ENCODE measurements at places on chromosomes 12 and 14. TPM values are rescaled to one million over a fixed set of nuclear protein-coding genes. Genes with fewer than 3 reads are reported as not detected.

DNA sequence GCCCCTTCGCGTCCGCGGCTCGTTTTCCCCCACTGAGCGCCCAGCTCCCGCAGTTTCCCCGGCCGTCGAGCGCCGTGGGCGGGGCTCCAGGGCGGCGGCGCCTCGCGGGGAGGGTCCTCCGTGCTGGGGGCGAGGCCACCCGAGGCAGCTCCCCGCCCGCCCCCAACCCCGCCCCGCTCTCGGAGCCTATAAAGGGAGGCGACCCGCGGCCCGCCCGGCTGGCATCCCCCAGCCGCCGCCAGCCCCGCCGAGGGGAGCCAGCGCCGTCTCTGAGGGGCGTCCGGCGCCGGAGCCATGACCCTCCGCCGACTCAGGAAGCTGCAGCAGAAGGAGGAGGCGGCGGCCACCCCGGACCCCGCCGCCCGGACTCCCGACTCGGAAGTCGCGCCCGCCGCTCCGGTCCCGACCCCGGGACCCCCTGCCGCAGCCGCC, at the start of gene TAMALIN:
TAMALIN (plus strand) TSS at position 221 of the 432 bp plus-strand sequence; CDS start at position 295, 74 bp downstream.
- DNase-seq, result peak; percentile 65

GRCh38 chr12:117073611-117074010, 25.6 kb downstream of the TESC start:
- no peak for DNase-seq

DNA sequence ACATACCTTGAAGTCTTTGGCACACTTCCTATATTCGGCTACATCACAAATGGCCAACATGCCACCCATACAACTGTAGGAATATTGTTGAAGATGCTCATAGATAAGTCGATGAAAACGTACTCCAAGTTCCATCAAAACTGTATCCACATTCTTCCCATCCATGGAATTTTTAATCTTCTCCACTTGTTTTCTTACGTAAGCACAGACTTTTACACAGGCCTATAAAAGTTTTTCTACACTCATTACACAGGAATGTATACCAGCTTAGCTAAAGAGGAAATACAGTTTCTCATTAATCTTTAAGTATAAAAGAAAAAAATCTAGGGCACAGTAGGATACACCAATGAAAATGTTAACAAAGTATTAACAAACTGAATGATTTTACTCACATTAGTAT, 59.1 kb downstream of the EXOC5 start:
- no peak for DNase-seq

The SLC22A17 gene
- total RNA-seq, result 16.1 TPM

- peak; percentile 42 for DNase-seq
These were observed 1.0 kb upstream of the DUSP6 start for GRCh38 chr12:89353188-89353822.

The RAD9B gene
- not detected for total RNA-seq

DNA sequence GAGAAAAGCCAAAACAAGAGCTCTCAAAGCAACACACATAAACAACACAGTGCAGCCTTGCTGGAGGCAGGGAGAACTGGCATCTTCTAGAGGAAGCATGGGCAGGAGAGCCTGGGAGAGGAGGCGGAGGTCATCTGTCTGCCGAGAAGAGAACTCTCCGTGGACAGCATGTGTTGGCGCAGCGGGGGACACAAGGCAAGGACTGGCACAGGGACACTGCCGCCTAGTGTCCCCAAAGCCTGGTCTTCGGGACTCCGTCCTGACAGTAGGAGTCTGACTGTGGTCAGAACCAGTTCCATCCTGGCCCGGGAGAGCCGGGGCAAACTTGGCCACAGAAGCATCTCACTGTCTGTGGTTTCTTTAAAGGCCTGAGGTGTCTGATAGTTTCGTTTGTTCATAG, 47.3 kb downstream of the KCNA1 start:
- DNase-seq, result peak; percentile 40

DNA sequence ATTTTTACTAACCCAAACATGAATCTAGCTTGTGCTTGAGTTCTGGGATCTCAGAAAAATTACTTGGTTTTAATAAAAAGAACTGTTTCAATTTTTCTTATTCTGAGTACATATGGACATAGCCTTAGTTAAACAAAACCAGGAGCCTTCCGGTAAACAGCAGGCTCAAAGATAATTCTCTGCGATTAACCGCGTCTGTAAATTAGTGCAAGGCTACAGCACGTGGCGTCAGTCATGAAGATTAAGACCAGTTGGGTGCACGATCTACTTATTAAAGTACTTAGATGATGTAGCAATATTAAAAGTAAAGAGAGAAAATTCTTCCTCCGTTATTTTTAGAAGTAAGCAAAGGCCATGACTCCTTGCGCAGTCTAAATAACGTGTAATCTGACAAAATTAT, 700 bp downstream of the KCNJ8 start:
- DNase-seq, result no peak

GRCh38 chr12:6302621-6303020, 7.9 kb upstream of the PLEKHG6 start:
- DNase-seq, result no peak

GRCh38 chr14:75236901-75237419, 41.7 kb upstream of the FOS start:
- DNase-seq, result no peak

DNA sequence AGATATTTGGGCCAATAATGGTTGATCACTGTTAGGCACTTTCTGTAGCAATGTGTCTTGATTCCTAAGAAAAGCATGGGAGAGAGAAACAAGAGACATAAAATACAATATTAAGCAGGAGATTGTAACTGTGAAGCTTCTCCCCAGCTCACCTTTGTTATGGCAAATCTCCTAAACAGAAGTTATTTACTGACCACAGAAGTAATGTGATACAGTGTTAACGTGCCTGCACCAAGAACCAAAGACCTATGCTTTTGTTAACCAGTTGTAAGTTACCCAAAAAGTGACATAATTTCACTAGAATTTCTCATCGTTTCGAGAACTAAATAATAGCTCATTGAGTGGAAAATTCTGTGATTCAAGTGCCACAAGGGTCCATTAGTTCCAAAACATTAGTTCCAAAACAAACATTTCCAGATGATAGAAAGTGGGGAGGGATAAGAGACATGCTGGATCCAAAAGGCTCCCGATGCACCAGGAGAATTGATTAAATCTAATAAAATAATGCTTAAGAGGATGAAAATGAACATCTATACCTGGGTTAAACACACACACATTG, 14.3 kb downstream of the RERG start:
- DNase-seq, result no peak

DNA sequence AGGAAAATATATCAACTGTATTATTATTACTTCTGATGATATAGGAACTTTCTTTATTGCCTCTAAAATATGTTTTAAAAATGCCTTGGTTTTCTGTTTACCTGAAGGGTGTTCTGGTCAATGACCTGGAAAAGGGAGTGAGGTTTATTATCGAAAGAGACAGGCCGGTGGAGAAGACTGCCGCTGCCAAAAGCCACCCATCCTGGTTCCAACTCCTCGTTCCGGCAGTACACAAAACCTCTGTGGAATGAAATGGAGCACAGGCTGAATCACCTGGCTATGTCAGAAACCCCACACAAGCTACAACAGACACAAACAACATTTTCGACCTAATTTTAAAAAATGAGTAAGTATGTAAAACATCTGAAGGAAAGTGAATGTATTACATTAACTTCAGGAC, 73.6 kb downstream of the HECTD4 start:
- DNase-seq, result no peak

The PLEKHD1 gene
- 0.13 TPM for total RNA-seq

DNA sequence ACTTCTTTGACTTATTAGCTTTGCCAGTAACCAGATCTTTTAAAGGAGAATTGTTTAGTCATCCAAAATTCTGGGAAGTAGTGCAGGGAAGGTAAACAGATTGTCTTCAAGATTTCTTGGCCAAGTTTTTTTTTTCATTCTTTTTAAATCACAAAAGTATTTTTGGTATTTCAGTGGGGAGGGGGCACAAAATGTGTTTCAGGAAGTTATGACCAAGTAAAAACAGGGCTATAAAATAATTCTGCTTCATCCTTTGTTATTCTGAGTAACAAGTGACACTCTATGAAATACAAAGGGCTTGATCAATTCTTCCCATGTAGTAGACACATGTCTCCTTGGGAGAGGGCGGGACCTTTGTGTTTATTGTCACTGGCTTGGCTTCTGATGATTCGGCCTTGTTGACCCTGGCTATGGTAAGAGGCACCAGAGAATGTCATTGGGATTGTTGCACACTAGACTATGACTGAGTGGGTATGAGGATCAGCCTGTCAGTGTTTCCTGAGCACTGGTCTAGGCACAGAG, 55.4 kb downstream of the SUSD6 start:
- DNase-seq, result peak; percentile 68

DNA sequence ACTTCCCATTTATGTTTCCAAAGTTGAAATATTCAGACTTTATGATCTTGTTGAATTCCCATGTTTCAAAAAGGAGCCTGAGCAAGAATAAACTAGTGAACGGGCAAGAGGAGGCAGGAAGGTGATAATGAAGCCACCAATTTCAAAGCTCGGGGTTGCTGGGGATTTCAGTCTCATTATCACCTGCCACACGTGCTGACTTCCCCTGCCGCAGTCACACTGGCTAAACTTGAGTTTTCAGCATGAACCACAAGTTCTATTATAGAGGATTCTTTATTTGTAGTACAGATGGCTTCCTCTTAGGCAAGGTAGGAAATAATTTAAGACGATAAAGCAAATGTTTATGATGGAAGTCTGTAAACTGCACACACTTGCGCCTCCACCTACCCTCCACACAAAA, 18.1 kb upstream of the DIABLO start:
- no peak for DNase-seq

GRCh38 chr12:6276956-6277620, 33.4 kb upstream of the PLEKHG6 start:
- no peak for DNase-seq

DNA sequence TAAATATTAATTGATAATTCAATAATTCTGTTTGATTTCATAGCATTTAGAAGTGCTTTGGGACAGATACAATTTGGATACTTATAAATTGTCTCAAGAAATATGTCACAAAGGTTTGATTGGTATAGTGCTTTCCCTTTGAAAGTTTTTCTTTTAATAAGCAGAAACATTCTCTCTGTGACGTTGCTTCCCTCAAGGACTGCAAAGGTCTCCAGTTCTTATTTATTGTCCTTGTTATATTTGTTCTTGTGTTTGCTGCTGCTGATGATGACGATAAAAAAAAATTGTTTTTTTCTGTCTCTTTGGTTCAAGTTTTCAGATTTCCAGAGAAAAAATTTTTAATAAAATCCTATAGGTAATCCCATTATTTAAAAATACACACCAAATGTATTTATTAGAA, 176.3 kb upstream of the CLEC14A start:
- DNase-seq, result no peak

- no peak for DNase-seq
These were observed 63.9 kb upstream of the PTGR2 start for GRCh38 chr14:73787486-73788316.

The HRK gene
- 0.03 TPM for total RNA-seq

The LALBA gene
- total RNA-seq, result not detected

The TEX52 gene
- not detected for total RNA-seq

GRCh38 chr14:20409226-20409625, 4.1 kb downstream of the TEP1 start:
- no peak for DNase-seq

GRCh38 chr12:44286336-44286735, 450.5 kb downstream of the TMEM117 start:
- DNase-seq, result no peak

The BCL2L14 gene
- not detected for total RNA-seq

- no peak for DNase-seq
These were observed 335.5 kb downstream of the NUAK1 start for GRCh38 chr12:105803292-105803691.

GRCh38 chr12:30019366-30020140, 235.8 kb upstream of the TMTC1 start:
- DNase-seq, result no peak

- DNase-seq, result no peak
These were observed 21.6 kb upstream of the STAC3 start for GRCh38 chr12:57272337-57273151.

DNA sequence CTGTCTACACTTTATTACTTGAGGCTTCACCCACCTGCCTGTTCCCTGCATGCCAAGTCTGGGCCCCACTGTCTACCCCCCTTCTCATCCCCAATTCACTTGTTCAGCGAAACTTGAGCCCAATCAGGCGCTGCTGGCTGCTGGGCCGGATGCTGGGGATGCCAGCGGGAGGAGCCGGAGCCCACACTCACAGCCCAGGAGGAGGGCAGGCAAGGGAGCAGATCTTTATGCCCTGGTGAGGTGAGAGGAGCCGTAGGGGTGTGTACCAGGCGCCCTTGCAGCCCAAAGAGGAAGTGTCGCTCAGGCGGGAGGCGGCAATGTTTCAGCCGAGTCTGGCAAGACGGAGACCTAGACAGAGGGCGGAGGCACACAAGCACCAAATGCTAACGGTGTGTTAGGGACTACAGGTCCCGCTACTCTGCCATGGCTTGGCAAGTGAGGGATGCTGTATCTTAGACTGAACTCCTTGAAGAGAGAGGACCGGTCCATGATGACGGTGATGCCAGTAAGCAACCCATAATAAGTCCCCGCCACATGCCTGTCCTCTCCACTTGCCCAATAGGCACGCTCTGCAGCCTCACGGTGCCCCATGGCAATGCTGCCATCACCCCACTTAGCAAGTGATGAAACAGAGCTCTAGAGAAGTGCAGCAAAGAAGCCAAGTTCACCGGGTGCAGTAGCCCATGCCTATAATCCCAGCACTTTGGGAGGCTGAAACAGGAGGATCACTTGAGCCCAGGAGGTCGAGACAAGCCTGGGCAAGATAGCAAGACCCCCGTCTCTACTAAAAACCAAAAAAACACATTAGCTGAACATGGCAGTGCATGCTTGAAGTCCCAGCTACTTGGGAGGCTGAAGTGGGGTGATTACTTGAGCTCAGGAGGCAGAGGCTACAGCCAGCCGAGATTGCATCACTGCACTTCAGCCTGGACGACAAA, 41.6 kb downstream of the LRRC74A start:
- no peak for DNase-seq

- DNase-seq, result peak; percentile 38
These were observed 145.1 kb upstream of the GRIP1 start for GRCh38 chr12:66823857-66824570.

- no peak for DNase-seq
These were observed 14.4 kb downstream of the AREL1 start for GRCh38 chr14:74698465-74698864.

DNA sequence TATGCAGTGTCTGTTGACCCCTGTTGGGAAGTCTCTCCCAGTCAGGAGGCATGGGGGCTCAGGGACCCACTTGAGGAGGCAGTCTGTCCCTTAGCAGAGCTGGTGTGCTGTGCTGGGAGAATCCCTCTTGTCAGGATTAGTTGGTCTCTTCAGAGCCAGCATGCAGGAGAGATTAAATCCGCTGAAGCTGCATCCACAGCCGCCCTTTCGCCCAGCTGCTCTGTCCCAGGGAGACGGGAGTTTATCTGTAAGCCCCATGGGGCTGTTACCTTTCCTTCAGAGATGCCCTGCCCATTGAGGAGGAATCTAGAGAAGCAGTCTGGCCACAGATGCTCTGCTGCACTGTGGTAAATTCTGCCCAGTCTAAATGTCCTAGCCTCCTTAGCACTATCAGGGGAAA, 13.1 kb upstream of the KLRC1 start:
- no peak for DNase-seq

The APOLD1 gene
- 26.1 TPM for total RNA-seq

DNA sequence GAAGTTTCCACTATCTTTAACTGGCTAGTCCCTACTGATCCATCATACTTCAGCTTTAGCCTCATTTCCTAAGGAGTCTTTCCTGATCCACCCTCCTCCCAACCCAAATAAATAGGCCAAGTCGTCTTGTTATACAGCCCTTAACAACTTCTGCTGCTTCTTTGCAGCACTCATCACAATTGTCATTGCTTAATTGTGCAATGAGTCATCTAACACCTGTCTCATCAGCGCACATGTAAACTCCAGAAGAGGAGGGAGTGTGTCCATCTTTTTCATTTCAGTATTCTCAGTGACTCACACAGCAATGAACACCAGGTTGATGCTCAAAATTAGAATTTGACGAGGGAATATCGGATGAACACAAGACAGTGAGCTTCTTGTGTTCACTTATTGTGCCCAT, 87.3 kb downstream of the SUDS3 start:
- no peak for DNase-seq
